Bone marrow (tissue), 2 donors: ENCODE measurements at places on chromosomes 16 and 17.

- no peak for DNase-seq
Measured at GRCh38 chr16:54459509-54460262, 173.1 kb upstream of the IRX3 start.

DNA sequence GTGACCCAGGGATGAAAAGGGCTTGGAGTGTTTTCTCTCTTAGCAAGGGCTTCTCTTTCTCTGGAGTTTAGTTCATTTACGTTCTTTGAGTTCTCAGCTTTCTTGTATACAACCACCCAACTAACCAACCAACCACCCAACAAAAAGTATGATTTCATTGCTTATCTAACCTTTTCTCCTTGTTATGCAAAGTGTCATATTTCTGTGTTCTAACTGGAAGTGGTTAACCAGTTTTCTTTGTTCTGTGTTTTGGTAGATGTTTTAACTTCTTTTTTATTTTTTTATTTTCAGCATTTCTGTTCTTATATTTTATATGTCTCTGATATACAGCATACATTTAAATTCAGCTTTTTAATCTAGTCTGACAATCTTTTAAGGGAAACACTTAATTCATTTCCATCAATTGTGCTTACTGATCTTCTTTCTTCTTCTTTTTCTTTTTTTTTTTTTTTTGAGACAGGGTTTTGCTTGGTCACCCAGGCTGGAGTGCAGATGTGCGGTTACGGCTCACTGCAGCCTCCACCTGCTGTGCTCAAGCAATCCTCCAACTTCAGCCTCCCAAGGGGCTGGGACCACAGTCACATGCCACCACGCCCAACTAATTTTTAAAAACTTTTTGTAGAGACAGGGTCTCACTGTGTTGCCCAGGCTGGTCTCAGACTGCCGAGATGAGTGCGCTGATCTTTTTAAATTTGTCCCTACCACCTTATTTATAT is 29.6 kb downstream of the NLK start:
- no peak for DNase-seq

DNA sequence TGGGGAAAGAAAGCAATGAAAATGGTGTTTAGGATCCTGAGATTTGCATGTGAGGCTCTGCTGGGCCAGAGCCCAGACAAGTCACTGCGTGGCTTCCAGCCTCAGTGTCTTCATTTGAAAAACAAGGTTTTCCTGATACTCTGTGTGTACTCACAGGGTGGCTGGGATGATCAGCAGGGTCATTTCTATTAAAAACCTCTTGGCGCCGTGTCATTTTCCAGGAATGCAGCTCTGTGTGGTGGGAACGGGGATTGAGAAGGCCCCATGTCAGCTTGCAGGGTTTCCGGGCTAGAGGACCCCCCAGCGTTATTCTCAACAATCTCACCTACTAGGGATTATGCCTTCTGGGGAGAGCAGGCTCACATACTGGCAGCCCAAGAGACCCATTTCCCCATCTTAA is 73.5 kb downstream of the FOXL1 start:
- DNase-seq, result no peak

DNA sequence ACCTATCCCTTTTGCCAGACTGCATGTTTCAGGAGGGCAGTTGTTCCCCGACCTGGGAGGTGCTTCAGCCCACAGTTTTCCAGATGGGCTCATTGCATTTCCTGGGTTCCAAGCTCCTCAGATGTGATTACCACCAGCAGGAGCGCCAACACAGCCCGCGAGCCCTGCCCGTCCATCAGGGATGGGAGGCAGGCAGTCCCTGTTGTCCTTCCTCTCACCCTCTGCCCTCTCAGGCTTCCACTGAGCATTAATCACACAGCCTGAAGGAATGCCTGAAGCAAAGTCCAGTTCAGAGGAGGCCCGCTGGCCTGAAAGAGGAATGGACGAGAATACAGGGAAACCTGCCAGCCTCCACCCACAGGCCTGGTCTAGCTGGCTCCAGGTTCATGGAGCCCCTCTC is 256.3 kb upstream of the SDK2 start:
- no peak for DNase-seq

DNA sequence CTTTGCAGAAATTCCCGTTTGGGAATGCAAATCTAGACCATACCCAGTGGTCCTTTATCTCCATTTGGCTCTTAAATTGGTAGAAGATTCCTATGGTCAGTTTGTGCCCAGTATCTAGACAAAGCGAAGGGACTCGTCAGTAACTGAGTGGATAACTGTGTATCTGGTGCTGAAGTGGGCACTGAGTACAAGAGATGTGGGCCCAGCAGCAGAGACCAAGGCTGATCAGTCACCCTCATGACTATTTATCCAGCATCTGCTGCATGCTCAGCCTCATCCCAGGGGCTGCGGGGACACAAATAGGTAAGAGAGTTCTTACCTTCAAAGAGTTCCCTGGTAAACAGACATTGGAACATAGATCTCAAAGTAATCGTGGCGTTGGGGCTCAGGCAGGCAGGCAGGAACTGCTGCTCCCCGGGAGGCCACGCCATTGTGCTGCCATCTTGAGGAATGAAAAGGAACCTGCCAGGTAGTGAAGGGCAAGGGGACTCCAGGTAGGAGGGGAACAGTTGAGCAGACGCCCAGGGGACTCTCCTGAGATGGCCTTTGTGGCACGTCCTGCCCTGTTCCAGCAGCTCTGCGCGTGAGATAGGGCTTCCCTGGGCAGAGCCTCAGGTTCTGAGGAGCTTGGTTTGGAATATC is 10.3 kb downstream of the NT5M start:
- no peak for DNase-seq

GRCh38 chr16:71840052-71840451 is 5.7 kb upstream of the ATXN1L start:
- DNase-seq, result no peak
